ENCODE measurements at places on chromosomes 3 and 15.

- peak; percentile 19 for DNase-seq
Measured at GRCh38 chr15:100849021-100849854, 30.4 kb upstream of the ALDH1A3 start.

GRCh38 chr15:67033571-67034044, 31.8 kb upstream of the SMAD3 start:
- no peak for DNase-seq

- no peak for DNase-seq
Measured at GRCh38 chr15:39976291-39977274, 42.7 kb downstream of the EIF2AK4 start.

GRCh38 chr3:64561325-64561843, 126.4 kb downstream of the ADAMTS9 start:
- DNase-seq, result no peak

- DNase-seq, result no peak
Measured at GRCh38 chr3:97914388-97914787, 57.8 kb downstream of the RIOX2 start.

GRCh38 chr3:49523756-49524747, 30.2 kb upstream of the BSN start:
- no peak for DNase-seq

GRCh38 chr3:69439643-69440270, 53.9 kb upstream of the FRMD4B start:
- DNase-seq, result no peak

DNA sequence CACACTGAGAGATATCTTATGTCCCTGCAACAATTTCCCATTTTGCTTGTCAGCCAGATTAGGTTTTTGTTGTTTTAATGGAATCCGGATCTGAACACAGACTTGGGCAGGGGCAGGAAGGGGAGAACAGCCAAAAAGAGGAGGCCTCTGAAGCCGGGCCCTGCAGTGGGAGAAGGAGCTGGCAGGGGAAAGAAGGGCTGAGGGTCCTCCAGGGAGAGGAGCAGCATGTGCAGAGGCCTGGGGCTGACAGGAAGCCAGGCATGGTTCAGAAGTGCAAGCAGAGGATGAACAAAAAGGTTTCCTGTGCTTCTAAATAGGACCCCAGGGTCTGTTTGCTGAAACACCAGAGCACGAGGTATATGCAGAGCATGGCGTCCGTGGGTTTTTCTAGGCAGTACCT, 49.1 kb upstream of the POMGNT2 start:
- no peak for DNase-seq

DNA sequence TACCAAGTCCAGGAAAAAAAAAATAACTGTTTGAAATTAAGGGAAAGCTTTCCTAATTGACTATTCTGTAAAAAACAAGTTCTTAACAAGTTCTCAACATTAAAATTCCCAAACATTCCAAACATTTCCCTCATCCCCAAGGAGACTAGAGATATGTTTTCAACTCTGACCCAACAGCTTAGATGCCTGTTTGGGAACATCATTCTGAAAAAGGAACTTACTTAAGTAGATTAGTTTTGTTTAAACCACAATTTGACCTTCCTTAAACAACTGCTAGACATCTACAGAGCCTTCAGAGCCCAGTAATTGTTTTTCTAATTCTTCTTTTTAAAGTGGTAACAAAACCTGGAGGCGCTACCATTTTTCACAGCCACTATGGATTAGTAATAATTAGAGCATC, 12.8 kb downstream of the UBR1 start:
- DNase-seq, result no peak

DNA sequence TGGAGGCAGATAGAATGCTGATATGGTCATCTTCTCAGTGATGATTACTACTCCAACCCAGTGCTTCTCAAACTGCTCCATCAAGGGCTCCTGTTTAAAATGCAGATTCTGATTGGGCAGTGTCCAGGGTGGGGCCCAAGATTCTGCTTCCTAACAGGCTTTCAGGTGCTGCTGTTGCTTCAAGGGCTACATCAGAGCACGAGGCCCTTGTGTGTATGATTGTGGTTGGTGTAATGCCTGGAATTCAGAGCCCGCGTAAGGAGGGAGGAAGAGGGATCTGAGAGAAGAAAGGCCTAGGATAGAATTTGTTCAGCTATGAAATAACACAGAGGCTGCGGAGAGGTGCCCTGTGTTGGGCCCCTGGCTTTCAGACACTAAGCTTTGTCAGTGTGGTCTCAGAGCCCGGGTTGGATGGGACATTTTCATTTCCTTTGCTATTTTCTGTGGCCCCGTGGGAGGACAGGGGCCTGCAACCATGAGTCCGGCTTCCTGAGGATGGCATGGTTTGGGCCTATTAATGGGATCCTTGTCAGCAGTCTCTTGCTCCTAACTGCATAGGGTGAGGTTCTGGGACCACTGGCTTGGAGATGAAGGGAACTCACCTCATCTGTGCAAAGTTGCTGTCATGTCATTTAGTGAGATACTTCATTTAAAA, 53.0 kb downstream of the ATP1B3 start:
- no peak for DNase-seq

DNA sequence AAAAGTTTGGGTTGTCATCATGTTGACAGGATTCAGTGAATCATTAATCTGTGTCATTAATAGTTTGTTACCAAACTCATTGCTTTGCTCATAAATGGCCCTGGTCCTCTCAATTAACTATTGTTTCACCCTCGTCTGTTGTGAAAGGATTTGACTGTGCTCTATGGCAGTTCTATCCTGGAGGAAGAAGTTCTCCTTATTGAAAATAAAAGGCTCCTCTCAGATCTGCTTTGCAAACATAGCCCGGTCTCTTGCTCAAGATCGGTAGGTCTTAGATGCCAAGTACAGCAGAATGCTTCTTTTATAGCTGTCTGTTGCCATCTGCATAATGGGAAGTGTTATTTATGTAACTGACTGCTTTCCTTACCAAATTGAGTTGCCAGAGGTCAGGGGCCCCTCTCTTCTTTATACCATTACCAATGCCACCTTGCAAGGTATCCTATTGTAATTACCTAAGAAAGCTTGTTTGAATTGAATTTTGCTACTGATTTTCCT, 146.5 kb downstream of the EBLN2 start:
- no peak for DNase-seq

DNA sequence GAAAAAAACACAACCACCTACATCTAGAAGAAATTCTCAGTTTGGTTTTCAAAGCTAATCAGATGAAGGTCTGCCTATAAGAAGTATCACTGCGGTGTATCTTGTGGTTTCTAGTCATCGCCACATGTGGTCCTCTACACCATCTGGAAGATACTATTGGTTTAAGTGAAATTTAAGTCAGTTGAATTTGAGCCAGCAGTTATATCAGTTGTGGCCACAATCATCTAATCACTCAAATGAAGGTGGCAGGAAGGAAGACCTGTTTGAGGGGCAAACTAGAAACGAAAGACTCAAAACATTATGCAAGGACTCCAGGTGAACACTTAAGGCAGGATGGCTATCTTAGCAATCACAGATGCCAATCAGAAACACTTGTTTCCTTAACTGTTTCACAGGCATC, 48.7 kb downstream of the ETV5 start:
- DNase-seq, result no peak

DNA sequence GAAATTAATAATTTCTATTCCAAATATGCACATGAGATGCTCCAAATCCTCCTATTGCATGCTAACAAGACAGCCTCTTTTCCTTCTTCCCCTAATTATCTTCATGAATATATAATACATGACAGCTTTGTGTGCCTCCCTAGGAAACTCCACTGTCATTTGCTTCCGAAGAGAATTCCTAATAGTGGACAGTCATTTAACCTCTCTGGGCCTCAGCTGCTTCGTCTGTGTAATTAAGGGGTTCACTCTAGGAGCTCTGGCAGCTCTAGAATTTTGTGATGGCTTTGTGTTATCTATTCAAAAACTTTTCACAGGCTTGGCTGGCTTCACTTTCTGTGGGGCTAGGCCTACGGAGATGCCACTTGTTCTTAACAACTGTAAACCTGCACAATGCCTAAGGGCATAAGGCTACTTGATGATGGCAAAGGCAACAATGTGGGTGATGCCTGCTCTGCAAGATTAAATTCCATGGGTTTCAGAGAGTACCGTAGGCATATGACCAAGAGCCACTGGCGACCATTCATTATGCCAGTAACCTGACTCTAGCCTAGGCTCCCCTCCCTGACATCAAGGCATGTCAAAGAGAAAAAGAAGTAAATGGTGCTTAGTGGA, 333.8 kb upstream of the UMPS start:
- DNase-seq, result no peak

DNA sequence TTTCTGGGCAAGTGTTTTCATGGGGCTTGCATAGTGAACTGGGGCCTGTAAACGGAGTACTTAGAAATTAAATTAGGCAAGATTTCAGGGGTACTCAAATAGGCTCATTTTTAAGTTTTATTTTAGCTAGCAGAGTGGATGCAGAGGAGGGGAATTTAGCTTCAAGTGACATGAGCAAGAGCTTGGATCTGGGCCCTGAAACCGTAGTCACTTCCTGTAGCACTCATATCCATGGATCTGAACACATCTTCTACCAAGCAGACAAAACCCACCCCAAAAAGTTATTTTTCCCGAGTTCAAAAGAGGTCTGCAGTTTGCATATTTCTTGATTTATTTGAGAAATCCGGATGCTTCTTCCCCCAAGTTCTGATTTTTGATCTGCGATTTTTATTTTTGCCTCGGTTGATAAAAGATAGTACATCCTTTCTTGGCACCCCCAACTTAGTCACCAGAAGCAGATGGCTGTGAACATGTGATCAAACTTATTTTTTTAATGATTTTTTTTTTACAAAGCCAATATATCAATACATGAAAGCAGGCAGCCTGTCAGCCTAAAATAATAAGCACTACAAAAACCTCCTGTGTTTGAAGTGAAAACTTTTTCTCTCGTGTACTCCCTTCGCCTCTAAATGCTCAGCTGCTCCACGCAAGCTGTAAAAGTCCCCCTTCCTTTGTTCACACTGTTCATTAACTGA, 36.6 kb upstream of the STT3B start:
- no peak for DNase-seq

DNA sequence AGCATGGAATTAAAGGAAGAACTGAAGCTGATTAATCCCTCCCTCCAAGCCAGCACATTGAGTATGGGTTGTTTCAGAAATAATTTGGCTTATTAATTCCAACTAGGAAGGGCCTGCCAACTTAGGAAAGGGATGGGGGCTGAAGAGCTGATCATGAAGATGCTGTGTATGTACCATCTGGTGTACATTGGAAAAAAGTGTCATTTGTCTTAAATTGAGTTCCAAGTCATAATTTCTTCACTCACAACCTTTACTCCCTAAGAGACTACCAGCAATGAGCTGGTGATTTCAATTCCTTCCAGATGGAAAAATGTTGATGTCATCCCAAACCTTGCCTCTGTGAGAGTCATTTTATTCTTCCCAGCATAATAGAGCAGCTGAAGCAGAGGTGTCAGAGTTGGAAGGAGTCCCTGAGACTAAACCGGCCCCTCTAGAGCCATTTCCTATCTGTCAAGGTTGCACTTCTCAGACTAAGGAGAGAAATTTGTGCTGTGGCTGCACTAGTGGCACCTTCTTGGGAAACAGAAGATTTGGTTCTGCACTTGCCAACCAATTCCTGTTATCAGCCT, 79.4 kb downstream of the GTPBP8 start:
- DNase-seq, result no peak

- no peak for DNase-seq
Measured at GRCh38 chr3:101602731-101603130, 28.8 kb downstream of the PCNP start.

- DNase-seq, result no peak
Measured at GRCh38 chr3:11739706-11740105, 96.0 kb upstream of the VGLL4 start.

DNA sequence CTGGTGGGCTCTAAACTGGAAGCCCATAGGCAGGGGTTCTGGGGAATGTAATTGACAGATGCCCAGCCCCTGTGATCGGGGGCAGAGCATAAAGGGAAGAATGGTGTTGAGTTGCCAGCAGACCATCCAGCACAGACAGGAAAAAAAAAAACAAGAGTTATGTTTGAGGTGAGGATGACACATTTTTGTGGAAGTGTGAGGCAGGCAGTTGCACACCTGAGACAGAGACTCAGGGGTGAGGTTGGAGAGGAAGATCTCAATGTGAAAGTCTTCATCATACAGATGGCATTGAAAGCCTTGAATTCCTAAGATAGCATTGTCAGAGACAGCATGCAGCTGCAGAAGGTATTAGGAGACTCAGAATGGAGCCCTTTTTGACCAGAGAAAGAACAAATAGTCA, 18.6 kb upstream of the ST8SIA2 start:
- no peak for DNase-seq

GRCh38 chr3:167653760-167654159, at the start of gene WDR49:
Gene WDR49 (minus strand): TSS chr3:167653942. CDS start chr3:167653425, 517 bp downstream.
- DNase-seq, result no peak

DNA sequence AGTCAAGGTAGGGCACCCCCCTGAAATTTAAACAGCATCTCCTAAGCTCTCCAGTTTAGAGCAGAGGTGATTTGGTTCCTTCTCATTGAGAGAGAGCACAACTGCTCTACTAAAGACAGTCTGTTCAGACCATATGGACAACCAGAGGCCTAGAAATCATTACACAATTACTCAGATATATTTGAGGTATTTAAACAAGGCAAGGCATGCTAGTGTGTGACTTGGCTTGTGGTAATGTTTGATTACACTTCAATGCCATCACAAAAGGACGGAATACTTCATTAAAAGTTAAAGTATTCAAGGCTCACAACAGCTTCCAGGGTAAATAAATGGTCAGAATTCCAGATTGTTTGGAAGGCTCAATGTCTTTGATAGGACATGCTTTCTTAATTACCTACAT, 110.2 kb downstream of the LRTM1 start:
- no peak for DNase-seq

DNA sequence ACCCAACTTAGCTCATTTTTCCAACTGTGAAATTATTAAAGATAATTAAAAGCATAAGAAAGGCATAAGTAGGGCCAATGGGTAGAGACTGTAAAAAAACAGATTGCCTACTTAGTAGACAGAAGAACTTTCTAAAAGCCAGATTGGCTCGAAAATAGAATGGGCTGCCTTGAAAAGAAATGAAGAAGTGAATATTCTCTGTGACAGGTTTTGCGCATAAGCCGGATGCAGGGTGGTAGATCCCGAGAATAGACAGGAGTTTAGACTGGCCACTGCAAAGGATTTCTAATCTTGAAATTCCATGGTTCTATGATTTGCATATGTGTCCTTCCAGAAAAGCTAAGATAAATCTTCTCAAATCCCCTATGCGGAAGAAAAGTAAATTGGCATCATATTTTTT, 173.3 kb upstream of the ICE2 start:
- no peak for DNase-seq

DNA sequence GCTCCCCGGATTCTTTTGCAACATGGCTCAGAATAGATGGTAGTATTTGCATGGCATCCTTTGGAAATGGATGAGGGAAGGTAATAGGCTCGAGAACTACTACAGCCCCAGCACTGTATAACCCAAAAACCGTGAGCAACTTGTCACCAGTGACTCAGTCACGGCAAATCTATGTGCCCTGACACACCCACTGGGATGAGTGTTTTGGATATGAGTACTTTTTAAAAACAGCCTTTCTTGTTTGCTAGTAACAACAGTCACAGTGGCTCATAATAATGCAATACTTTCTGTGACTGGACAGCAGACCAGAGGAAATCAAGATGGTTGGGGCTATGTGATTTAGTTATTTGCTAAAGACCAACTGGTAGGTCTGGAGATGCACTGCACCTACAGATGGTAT, 299.6 kb downstream of the ULK4 start:
- DNase-seq, result no peak

GRCh38 chr3:141389703-141390102, 21.4 kb downstream of the ZBTB38 start:
- DNase-seq, result no peak
